Frontal cortex (tissue), 4 donors: ENCODE measurements at places on chromosomes 1 and 21. TPM values are rescaled to one million over a fixed set of nuclear protein-coding genes. Genes with fewer than 3 reads are reported as not detected.

GRCh38 chr1:98556521-98557158 lies 104.9 kb upstream of the SNX7 start:
- no peak for DNase-seq

GRCh38 chr21:32248571-32249461 lies 30.0 kb downstream of the MIS18A start:
- no peak for DNase-seq

GRCh38 chr1:30190511-30191153 lies 532.8 kb downstream of the MATN1 start:
- no peak for DNase-seq

DNA sequence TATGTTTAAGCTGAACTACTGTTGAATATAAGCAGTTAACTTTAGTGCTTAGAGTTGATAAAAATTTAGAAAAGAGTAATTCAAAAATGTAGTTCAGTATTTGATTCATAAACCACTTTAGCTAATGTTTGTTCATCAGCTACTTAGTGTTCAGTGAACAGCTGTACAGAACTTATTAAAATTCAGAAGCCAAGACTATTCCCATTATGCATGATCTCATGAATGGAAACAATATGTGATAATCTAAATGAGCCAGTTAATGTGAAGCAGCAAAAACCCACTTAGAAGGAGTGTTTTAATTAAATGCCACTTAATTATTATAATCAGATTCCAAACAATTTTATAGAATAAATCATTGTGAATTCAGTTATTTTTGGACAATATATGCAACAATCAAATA lies 92.9 kb upstream of the NEGR1 start:
- no peak for DNase-seq

DNA sequence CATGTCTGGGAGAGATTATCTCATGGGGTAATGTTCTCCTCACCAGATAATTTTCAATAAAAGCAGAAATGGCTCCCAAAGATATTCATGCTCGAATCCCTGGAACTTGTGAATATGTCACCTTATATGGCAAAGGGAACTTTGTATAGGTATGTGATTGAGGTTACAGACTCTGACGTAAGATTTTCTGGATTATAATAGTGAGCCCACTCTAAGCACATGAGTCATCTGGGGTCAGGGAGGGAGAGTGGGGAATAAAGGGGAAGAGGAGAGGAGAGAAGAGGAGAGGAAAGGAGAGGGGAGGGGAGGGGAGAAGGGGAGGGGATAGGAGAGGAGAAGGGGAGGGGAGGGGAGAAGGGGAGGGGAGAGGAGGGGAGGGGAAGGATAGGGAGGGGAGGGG lies 1193.9 kb downstream of the PLA2G4A start:
- no peak for DNase-seq

The EXO1 gene
- total RNA-seq: 3.3 TPM

The GRIK1 gene
- total RNA-seq: 4.1 TPM

The PLA2G2C gene
- total RNA-seq: not detected

The TTC22 gene
- total RNA-seq: under 0.01 TPM

The GIPC2 gene
- total RNA-seq: 0.41 TPM

The DENND2C gene
- total RNA-seq: 2.0 TPM

The LCE1E gene
- total RNA-seq: not detected

The KDF1 gene
- not detected for total RNA-seq
